Renal cortex interstitium (tissue), 15 donors: ENCODE measurements at places on chromosomes 12 and 14. TPM values are rescaled to one million over a fixed set of nuclear protein-coding genes. Genes with fewer than 3 reads are reported as not detected.

The MAP1LC3B2 gene
- 7.9 TPM for polyA plus RNA-seq

The PIANP gene
- 11.7 TPM for polyA plus RNA-seq

The TAPBPL gene
- polyA plus RNA-seq, result 14.6 TPM

The NR4A1 gene
- 43.3 TPM for polyA plus RNA-seq

The TMEM260 gene
- 33.7 TPM for polyA plus RNA-seq

The POP5 gene
- polyA plus RNA-seq, result 48.0 TPM

The ADGRD1 gene
- polyA plus RNA-seq, result 15.0 TPM

The GLT1D1 gene
- 3.7 TPM for polyA plus RNA-seq

The BRF1 gene
- polyA plus RNA-seq, result 36.0 TPM

The KLRK1 gene
- polyA plus RNA-seq, result 0.66 TPM

The HPD gene
- 5.0 TPM for polyA plus RNA-seq

The KIF5A gene
- 0.76 TPM for polyA plus RNA-seq

The RIMBP2 gene
- 20.9 TPM for polyA plus RNA-seq
